Pancreas (tissue), 10 donors: ENCODE measurements at places on chromosomes 1 and 21. TPM values are rescaled to one million over a fixed set of nuclear protein-coding genes. Genes with fewer than 3 reads are reported as not detected.
A peak's percentile ranks its signal among the peaks of the same experiment; 100 is the strongest.

DNA sequence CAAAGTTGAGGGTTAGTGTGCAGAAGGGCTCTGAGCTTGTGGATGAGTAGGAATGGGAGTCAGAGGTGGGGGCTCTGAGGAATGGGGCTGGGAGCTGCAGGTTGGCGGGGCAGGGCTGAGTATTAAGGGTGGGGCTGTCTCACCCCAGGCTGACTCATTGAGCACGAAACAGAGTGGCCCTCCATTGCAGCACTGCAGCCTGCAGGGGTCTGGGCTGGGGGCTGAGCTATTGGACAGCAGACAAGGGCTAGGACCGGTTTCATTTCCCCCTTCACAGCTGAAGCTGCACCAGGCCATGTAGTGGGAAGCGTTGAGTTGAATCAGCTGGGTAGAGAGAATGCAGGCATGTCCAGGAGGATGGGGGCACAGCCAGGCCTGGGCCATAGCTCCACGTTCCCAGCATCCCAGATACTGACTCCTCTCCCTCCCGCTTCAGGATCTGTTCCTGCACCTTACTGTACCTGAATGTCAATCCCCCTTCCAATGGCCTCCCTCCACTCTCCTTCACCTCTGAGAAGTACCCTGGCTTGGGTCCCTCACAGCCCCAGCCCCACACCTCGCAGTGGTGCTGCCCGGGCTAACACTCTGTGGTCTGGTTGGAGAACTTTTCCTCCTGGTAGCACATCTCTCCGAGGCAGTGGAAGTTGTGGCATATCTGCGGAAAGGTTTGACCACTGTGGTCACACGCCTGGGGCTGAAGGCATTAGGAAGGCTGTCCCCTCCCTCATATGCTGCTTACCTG, 4.4 kb upstream of the INPP5B start:
- no peaks in the 10 kb centered on the region for H3K36me3 ChIP-seq
- no peak for DNase-seq
- H3K27ac ChIP-seq: no peak overlapping the region
- H3K4me3 ChIP-seq: no peak overlapping the region
- H3K4me1 ChIP-seq: no peaks in the 10 kb centered on the region

DNA sequence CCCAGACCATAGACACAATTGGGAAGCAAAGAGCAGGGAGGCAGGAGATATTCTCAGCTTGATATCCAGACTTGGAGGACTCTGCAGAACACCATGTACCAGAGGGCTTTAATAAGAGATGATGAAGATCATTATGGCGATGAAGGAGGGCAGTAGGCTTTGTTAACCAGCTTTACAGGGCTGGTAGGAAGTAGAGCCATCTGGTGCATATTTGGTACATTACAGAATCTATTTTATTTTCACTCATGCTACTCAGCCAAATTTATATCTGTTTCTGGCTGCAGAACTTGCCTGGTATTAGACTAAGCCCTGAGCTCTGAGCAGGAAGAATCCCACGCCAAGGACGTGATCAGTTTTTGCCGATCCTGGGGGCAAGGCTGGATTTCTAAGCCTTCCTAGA, 61.8 kb upstream of the SYT6 start:
- no peak overlapping the region for H3K4me3 ChIP-seq
- H3K27ac ChIP-seq: no peak overlapping the region
- DNase-seq: no peak
- H3K36me3 ChIP-seq: no peaks in the 10 kb centered on the region
- H3K4me1 ChIP-seq: no peaks in the 10 kb centered on the region
- no peaks in the 10 kb centered on the region for H3K27me3 ChIP-seq

- no peaks in the 10 kb centered on the region for H3K36me3 ChIP-seq
- no peak for DNase-seq
- no peak overlapping the region for H3K4me3 ChIP-seq
- H3K27me3 ChIP-seq: no peaks in the 10 kb centered on the region
Observed at GRCh38 chr21:38240129-38240528, 16.7 kb upstream of the KCNJ15 start.

VAV3 gene
- 21.4 TPM for total RNA-seq

LMX1A gene
- total RNA-seq: not detected

CFHR2 gene
- 0.25 TPM for total RNA-seq

GRCh38 chr1:157145076-157145475, 6.9 kb upstream of the ETV3 start:
- no peaks in the 10 kb centered on the region for H3K4me1 ChIP-seq
- no peak overlapping the region for H3K4me3 ChIP-seq
- DNase-seq: no peak
- no peak overlapping the region for H3K27ac ChIP-seq
- no peaks in the 10 kb centered on the region for H3K36me3 ChIP-seq
- no peaks in the 10 kb centered on the region for H3K27me3 ChIP-seq

GRCh38 chr21:45255381-45256020, 32.2 kb downstream of the POFUT2 start:
- peak; percentile 28 for DNase-seq
- H3K4me3 ChIP-seq: no peak overlapping the region
- H3K27me3 ChIP-seq: no peaks in the 10 kb centered on the region

- H3K27ac ChIP-seq: no peak overlapping the region
- H3K36me3 ChIP-seq: no peaks in the 10 kb centered on the region
- H3K4me3 ChIP-seq: peak overlapping the region; percentile 30
- peak; percentile 52 for DNase-seq
Observed at GRCh38 chr1:10494754-10495474, 20.2 kb downstream of the PEX14 start.

DNA sequence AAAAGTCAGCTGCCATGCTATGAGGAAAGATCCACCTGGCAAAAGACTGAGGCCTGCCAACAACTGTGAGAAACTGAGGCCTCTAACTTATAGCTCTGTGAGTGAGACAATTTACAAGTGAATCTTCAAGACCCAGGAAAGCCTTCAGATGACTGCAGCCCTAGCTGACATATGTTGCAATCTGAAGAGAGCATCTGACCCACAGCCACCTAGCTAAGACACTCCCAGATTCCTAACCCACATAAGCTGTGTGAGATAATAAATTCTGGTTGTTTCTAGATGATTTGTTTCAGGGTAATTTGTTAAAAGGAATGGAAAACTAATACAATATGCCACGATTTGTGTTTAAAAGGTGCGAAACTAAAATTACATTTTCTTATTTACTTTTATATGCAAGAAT, 55.1 kb downstream of the HFM1 start:
- H3K4me3 ChIP-seq: no peak overlapping the region

DNA sequence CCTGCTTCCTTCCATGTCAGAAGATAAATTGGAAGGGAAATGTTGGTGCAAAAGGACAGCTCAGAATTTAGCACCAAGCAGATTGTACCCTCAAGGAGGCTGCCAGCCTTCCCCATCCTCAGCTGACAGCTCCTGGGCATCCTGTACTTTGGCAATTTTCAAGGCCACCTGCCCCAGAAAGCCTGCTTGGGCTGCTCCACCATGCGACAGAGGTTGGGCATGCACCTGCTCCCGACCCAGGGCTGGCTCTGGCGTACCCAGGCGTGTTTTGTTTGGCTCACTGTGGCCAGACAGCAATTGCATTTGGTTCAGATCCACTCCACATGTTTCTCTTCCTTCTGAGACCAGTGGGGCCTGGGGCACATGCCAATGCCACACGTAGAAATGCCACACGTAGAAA, 547.8 kb downstream of the NPHP4 start:
- no peak overlapping the region for H3K4me3 ChIP-seq
- no peaks in the 10 kb centered on the region for H3K36me3 ChIP-seq
- no peaks in the 10 kb centered on the region for H3K4me1 ChIP-seq

- DNase-seq: no peak
- no peaks in the 10 kb centered on the region for H3K4me1 ChIP-seq
- no peak overlapping the region for H3K4me3 ChIP-seq
Observed at GRCh38 chr1:7623842-7624241, 147.3 kb upstream of the VAMP3 start.

DNA sequence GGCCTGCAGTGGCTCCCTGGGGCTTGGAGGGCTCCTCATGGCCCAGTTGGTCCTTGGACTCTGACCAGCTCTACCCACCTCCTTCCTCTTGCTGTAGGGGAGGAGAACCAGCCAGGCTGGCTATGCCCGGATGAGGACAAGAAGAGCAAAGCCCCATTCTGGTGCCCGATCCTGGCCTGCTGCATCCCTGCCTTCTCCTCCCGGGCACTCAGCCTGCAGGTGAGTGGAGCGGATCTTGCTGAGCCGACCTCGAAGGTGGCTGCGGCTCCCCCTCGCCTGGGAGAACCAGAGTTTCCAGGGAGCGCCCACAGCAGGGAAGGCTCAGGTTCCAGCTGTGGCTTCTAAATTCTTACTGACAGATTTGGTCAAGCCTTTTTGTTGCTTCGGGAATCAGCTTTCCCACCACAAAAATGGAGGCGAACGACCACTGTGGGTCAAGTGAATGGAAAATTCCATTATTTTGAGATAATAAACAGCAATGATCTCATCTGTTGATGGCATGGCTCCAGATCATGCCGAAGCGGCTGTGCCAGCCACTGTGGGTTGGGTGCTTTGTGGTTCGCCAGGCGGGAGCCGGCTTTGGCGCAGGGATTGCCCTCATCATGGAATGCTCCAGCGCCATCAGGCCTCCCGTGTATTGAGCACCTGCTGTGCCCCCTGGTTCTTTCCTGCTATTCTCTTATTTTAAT, 106.5 kb upstream of the ACTL8 start:
- H3K27me3 ChIP-seq: no peaks in the 10 kb centered on the region
- peak; percentile 57 for DNase-seq
- H3K36me3 ChIP-seq: peaks cover 2% of the 10 kb centered on the region
- peak overlapping the region; percentile 60 for H3K27ac ChIP-seq
- no peaks in the 10 kb centered on the region for H3K4me1 ChIP-seq

DNA sequence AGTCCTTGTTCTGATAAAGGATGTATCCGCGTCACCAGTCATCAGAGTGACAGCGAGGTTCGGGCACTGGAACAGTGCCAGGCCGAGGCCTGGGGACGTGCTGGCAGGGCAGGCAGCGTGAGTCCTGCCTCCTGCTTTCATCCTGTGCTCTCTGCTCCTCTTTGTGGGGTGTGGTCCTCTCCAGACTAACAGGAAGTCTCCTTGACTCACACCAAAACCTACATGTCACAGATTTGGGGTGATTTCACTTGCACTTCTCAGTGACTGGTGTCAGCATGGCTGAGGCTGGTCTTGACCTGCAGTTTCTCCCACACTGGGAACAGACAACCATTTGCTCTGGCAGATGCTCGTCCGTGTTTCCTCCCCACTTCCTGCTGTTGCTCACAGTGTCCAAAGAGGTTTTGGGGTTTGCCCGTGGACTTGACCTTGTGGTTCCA, 8.8 kb upstream of the NLRP3 start:
- no peak overlapping the region for H3K27ac ChIP-seq
- DNase-seq: no peak
- H3K27me3 ChIP-seq: no peaks in the 10 kb centered on the region
- H3K4me3 ChIP-seq: no peak overlapping the region

- H3K27ac ChIP-seq: no peak overlapping the region
- no peaks in the 10 kb centered on the region for H3K4me1 ChIP-seq
- no peak overlapping the region for H3K4me3 ChIP-seq
- no peaks in the 10 kb centered on the region for H3K36me3 ChIP-seq
Observed at GRCh38 chr1:225578251-225578977, 74.5 kb downstream of the ENAH start.

DNA sequence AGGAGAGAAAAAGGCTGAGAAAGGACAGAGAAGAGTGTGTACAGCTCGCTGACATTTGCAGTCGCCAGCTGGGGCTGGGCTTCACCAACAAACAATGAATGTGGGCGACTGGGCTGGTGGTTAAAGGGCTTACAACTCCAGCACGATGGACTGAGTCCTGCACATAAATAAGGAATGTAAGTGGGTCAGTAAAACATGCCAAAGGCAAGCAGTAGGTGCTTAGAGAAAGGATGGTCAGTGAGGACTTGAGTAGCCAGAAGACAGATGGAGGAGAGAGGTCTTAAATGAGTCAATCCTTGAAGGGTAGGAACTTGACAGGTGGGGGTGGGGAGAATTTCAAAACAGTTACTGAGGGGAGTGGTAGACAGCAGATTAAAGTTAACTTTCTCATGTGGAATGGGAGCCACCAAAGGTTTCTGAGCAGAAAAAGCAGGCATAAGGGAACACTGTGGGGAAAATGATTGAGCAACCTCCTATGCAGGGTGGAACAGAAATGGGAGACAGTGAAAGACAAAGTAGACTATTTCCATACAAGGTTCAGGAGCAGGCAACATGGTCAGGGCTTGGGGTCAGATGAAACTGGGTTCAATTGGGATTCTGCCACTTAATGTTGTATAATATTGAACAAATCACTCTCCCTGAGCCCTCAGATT, 37.4 kb downstream of the GADD45A start:
- no peak overlapping the region for H3K4me3 ChIP-seq
- peaks cover 8% of the 10 kb centered on the region for H3K4me1 ChIP-seq
- H3K27ac ChIP-seq: no peak overlapping the region
- H3K27me3 ChIP-seq: no peaks in the 10 kb centered on the region
- no peaks in the 10 kb centered on the region for H3K36me3 ChIP-seq

GRCh38 chr1:16478091-16478490, 36.0 kb downstream of the RNU1-1 start:
- no peaks in the 10 kb centered on the region for H3K27me3 ChIP-seq
- H3K4me3 ChIP-seq: no peak overlapping the region
- peaks cover 5% of the 10 kb centered on the region for H3K36me3 ChIP-seq
- no peaks in the 10 kb centered on the region for H3K4me1 ChIP-seq

DNA sequence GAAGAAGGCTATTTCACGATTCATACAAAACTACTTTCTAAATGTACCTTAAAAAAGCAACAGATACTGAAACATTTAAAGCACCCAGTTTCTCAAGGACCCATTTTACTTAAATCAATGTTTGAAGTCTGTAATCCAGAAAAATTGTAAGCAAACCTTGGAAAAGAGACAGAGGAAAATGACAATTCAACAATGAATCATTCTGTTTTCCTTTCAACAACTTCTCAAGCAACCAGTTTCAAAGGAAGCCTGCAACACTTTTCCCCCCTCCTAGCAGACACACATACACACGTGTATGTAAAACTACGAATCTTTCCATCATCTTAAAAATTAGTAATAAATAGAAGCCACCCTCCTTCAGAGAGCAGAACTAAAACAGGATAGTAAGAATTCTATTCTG, 1.2 kb downstream of the RERE start:
- no peak for DNase-seq

- no peaks in the 10 kb centered on the region for H3K27me3 ChIP-seq
- no peak for DNase-seq
- no peaks in the 10 kb centered on the region for H3K36me3 ChIP-seq
- no peak overlapping the region for H3K4me3 ChIP-seq
- no peaks in the 10 kb centered on the region for H3K4me1 ChIP-seq
Observed at GRCh38 chr1:36752431-36752830, 269.7 kb upstream of the CSF3R start.
